Fibroblast of skin of scalp (primary cell): ENCODE measurements at places on chromosomes 7 and 10.
A peak's percentile ranks its signal among the peaks of the same experiment; 100 is the strongest.

GRCh38 chr7:2210551-2211258 lies 22.0 kb downstream of the MAD1L1 start:
- DNase-seq, result no peak

- no peak for DNase-seq
Measured at GRCh38 chr7:30922596-30922995, 10.9 kb downstream of the AQP1 start.

DNA sequence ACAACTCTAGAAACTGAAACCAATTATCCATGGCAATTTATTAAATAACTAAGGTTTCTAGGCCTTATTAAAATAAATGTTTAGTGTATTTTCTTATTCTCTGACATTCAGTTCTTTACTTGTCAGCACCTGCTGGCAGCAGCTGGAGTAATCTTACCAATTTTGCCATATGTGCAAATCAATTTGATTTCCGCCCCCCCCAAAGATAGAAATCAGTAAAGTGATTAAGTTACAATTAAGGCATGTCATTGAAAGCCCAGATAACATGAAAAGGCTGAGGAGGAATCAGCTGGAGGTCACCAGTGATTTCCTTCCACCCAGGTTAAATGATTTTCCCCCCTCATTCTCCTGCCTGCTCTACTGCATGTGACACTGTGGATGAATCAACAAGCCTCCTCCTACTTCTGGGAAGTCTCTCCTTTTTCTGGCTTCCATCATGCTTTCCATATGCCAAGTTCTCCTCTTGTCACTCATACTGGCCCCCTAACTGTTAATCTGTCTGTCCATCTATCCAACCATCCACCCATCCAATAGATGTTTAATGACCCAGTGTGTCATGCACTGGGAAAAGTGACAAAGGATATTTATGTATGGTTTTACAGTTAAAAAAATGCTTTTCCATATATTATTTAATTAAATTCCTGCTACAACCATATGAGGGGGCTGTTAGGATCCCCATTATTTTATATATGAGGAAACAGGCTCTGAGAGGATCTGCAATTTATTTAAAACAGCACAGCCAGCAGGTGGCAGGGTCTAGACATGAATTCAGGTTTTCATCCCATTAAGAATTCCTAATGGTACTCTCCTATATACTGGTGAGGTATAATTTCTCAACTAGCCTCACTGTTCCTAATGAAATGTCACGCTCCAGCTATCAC lies 116.5 kb downstream of the ATXN7L1 start:
- DNase-seq, result peak; percentile 70

GRCh38 chr7:138880881-138881578 lies 83.0 kb upstream of the ATP6V0A4 start:
- no peak for DNase-seq

- no peak for DNase-seq
Measured at GRCh38 chr10:96626795-96627194, 40.0 kb upstream of the TM9SF3 start.

- DNase-seq, result no peak
Measured at GRCh38 chr7:100211342-100211780, 8.4 kb upstream of the PVRIG start.

DNA sequence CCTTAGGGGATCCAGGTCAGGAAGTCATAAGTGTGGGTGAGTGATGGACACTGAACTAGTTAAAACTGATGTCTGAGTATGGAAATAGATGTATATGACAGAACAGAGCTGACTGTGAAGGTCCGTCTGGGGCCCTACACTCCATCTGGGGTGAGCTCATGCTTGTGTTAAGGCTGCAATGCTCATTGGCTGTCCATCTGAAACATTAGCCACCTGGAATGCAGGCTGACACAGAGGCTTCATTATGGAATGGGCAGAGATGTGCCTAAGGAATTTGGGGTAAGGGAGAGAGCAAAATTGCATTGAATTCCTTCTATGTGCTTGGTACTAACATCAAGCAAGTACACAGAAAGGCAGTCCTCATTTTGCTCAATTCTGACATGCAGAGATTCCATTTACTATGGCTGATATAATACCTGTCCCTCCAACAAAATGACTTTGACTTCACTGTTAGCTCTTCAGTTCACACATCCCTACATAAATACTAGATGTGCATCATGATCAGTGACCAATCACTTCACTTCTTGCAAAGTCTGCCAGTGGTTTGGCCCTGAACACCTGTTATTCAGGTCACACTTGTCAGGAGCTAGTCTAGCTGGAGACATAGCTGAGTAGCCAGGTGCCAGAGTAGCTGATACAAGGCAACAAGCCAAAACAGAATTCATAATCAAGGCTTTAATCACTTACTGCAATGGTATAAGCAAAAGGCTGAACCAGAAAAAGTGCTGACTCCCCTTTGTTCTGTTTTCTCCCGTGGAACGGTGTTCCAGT lies 128.9 kb upstream of the VWC2 start:
- DNase-seq, result no peak

GRCh38 chr7:111229916-111230315 lies 139.0 kb downstream of the LRRN3 start:
- peak; percentile 50 for DNase-seq

DNA sequence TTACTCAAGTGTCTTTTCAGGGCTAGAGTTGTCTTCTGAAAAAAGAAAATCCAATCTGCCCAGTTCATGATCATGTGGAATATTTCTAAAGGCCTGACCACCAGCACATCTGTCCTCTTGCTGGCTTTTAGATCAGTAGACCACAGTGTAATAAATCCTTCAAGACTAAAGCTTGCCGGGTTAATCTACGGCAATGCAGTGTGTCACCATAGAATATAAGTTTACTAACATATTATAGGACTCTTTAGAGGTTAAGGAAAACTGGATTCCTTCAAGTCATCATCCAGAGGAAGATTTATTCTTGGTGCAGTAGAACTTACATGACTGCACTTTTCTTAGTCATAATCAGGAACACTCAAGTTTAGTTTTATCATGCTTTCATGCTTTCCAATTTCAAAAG lies 349.5 kb downstream of the SEMA3D start:
- DNase-seq, result no peak

DNA sequence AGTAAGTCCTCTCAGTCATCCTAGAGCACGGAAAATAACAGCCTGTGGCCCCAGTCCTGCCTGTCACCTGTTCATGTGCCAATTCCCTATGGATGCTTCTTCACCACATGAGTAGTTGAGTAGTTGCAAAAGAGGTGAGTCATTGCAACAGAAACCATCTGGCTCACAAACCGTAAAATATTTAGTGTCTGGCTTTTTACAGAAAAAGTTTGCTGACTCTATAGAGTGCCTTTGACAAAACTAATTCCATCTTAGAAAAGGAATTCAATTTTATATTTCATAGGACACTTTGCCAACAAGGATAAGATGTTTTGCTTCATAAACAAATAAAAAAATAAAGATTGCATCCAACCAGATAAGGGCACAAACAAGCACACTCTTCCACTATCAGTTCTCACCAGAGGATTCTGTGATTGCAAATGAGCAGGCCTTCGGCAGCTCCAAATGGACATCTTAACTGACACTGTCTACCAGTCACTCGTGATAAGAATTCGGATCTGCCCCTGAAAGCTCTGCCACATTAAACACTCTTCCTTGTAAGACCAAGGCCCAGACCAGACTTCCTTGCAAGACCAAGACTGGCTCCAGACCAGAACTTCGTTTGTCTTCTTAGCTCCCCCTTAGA lies 242.7 kb upstream of the SEMA3C start:
- peak; percentile 71 for DNase-seq
